ENCODE measurements at places on chromosomes 16 and 17. TPM values are rescaled to one million over a fixed set of nuclear protein-coding genes. Genes with fewer than 3 reads are reported as not detected.

GRCh38 chr17:71438631-71439146 is 682.1 kb upstream of the SOX9 start:
- H3K4me3 ChIP-seq, result no peak overlapping the region
- H3K4me1 ChIP-seq, result peaks cover 64% of the 10 kb centered on the region
- H3K27ac ChIP-seq, result peak overlapping the region; percentile 89
- no peaks in the 10 kb centered on the region for H3K36me3 ChIP-seq
- DNase-seq, result peak; percentile 97

- no peak for DNase-seq
- no peaks in the 10 kb centered on the region for H3K27me3 ChIP-seq
- no peak overlapping the region for H3K27ac ChIP-seq
Measured at GRCh38 chr16:84191466-84191865, 509 bp downstream of the ADAD2 start.

DNA sequence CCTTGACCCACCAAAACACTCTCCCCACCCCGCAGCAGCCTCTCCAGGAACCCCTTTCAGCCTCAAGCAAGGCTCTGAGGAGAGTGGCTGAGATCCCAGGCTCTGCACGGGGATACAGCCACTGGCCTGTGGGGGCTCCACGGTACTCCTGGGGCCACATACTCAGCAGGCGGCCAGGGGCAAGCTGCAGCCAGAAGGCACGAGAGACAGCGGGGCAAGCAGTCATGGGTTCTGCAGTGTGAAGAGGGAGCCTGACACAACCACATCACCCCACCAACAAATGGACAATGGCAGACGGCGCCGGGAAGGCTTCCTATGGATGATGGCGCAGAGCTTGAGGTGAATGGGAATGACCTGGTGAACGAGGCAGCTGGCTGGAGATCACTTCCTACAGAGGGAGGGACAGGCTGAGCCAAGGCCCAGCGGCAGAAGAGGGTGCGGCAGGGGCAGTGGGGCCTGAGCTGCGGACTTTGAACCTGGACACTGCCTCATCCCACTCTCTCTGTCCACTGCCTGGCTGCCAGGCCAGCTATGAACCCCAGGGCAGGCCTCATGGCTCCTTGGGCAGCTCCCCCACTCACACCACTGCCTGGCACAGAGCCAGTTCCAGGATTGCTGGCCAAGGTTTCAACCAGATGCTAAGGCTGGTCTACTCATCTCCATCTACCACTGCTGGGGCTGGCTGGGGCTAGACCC is 10.8 kb upstream of the BCAR1 start:
- no peaks in the 10 kb centered on the region for H3K27me3 ChIP-seq
- no peak overlapping the region for H3K4me3 ChIP-seq
- DNase-seq, result no peak
- no peak overlapping the region for H3K27ac ChIP-seq

- no peaks in the 10 kb centered on the region for H3K4me1 ChIP-seq
- no peak for DNase-seq
- H3K36me3 ChIP-seq, result no peaks in the 10 kb centered on the region
- H3K4me3 ChIP-seq, result no peak overlapping the region
- no peaks in the 10 kb centered on the region for H3K27me3 ChIP-seq
Measured at GRCh38 chr16:12818326-12818725, 14.6 kb upstream of the CPPED1 start.

Gene C16orf78
- total RNA-seq, result not detected

DNA sequence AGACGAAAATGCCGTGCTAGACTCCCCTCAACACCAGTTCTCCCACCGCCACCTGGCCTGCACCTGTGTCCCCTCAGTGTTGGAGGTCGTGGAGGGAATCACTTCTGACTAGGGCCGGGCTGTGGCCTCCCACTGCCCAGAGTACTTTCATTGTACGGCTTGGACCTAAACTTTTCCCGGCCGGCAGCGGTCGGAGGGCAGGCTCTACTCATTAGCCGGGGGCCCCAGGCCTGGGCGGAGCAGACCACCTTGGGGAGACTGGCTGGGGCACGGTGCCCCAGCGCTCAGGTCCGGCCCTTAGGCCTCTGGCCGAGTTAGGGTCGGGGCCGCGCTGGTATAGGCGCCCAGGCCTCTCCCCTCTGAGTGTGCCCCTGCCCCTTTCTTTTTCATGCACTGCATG is 639 bp downstream of the CLDN6 start:
- H3K4me1 ChIP-seq, result peaks cover 16% of the 10 kb centered on the region
- no peak overlapping the region for H3K27ac ChIP-seq
- no peak for DNase-seq

Gene MCRIP1
- 90.9 TPM for total RNA-seq

Gene KRT9
- not detected for total RNA-seq

GRCh38 chr17:66481271-66481670 is 178.9 kb downstream of the PRKCA start:
- no peak overlapping the region for H3K4me3 ChIP-seq
- H3K27me3 ChIP-seq, result no peaks in the 10 kb centered on the region
- H3K4me1 ChIP-seq, result no peaks in the 10 kb centered on the region
- no peaks in the 10 kb centered on the region for H3K36me3 ChIP-seq

Gene SLC9A5
- 1.1 TPM for total RNA-seq

- peaks cover 27% of the 10 kb centered on the region for H3K4me1 ChIP-seq
- no peak overlapping the region for H3K27ac ChIP-seq
- H3K36me3 ChIP-seq, result no peaks in the 10 kb centered on the region
- H3K27me3 ChIP-seq, result no peaks in the 10 kb centered on the region
Measured at GRCh38 chr16:25006504-25007056, 8.6 kb downstream of the ARHGAP17 start.

DNA sequence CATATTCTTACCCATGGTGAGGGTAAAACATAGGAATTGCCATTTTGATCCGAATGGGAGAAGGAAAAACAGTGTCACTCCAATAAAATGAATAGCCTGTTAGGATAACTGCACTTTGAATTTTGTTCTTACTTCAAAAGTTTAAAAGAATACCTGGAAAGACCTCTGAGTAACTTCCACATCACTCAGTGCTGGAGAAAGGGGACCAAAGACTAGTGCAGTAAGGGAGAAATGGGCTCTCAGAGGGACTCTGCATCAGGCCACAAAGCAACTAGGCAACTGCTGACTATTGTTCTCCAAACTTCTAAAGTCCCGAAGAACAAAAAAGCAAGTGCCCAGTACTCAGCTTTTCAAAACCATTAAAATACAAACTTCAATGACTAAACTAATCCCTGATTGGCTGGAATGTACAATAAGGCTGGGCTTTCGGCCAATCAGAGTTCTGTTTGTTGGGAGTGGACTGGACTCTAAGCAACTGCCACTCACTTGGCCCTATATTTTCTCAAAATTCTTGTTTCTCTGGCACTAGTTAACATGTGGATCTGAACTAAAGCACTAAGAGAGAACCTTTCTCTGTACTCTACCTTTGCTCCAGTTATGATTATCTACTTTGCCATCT is 6.2 kb downstream of the DNAJC7 start:
- peaks cover 11% of the 10 kb centered on the region for H3K4me1 ChIP-seq
- H3K36me3 ChIP-seq, result no peaks in the 10 kb centered on the region
- no peak overlapping the region for H3K27ac ChIP-seq
- peak; percentile 23 for DNase-seq
- no peak overlapping the region for H3K4me3 ChIP-seq

Gene CCDC154
- not detected for total RNA-seq

GRCh38 chr16:57756424-57757325 is 21.1 kb downstream of the KATNB1 start:
- H3K36me3 ChIP-seq, result no peaks in the 10 kb centered on the region
- no peak overlapping the region for H3K27ac ChIP-seq
- no peaks in the 10 kb centered on the region for H3K27me3 ChIP-seq
- no peak overlapping the region for H3K4me3 ChIP-seq
- no peak for DNase-seq

DNA sequence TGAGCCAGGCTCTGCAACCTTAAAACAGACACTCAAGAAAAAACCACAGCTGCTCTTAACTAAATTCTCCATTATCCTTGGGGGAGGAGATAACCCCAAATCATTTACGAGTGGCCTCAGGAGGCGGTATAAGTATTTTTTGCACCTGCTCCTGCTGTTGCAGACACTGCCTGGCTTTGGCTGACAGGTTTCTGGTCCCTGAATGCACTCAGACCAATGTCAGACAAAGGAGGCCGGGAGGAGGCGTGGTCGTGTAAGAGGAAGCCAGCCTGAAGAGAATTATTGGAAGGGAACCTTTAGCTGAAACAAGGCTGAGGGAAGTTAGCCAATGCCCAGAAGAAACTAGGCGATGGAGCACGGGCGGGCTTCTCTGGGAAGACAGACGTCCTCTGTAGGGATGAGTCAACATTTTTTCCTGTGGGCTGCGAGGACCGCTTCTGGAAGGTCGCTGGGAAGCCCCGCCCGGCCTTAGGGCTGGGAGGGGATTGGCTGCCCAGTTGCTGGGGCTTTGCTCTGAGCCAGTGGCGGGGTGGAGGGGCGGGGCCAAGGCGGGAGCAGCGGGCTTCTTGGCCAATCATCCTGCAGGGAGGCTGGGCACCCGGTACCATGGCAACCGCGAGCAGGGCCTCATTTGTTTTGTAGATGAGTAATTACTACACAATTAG is 82.3 kb downstream of the CCDC182 start:
- DNase-seq, result peak; percentile 100
- H3K4me1 ChIP-seq, result peaks cover 20% of the 10 kb centered on the region
- H3K27me3 ChIP-seq, result no peaks in the 10 kb centered on the region
- H3K36me3 ChIP-seq, result no peaks in the 10 kb centered on the region
- H3K27ac ChIP-seq, result peak overlapping the region; percentile 83

Gene MYH2
- not detected for total RNA-seq

DNA sequence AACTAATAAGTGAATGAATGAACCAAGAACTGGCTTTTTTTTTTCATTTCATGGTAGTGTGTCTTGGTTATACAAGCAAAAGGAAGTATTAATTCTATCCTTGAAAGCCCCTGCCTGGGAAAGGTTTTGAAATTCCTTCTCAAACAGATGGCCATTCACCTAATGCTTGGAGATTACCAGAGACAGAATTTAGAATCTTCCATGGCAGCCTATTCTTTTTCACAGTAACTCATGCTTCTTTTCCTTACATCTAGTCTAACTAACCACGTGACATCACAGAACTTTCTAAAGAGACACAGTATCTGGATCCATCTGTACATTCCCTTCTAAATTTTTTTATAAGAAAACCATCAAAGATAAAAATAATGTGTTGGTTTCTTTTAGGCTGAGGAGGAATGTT is 151.6 kb downstream of the FTO start:
- H3K27me3 ChIP-seq, result no peaks in the 10 kb centered on the region
- H3K36me3 ChIP-seq, result no peaks in the 10 kb centered on the region
- H3K4me1 ChIP-seq, result no peaks in the 10 kb centered on the region

DNA sequence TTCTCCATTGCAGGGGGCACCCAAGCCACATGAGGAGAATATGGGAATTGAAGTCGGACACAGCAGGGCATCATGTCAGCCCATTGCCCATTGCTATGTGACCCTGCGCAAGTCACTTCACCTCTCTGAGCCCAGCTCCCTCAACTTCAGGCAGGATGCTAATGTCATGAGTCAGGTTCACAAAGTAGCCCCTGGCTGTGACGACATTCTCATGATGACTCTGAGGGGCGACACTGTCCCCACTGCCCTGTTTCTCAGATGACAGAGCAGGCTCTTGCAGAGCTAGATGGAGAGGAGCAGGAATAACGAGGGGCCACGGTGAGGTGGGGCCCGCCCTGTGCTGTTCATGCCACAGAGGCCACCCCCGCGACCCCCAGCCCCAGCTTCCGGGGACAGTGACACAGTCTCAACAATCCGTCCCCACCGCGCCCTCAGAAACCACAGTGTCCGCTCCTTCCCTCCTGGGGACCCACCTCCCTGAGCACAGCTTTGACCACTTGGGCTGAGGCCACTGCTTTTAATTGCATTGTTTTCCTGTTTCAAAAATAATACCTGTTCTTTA is 13.2 kb upstream of the ZNF469 start:
- H3K27me3 ChIP-seq, result no peaks in the 10 kb centered on the region
- H3K27ac ChIP-seq, result no peak overlapping the region
- H3K4me1 ChIP-seq, result no peaks in the 10 kb centered on the region
- DNase-seq, result no peak
- H3K36me3 ChIP-seq, result no peaks in the 10 kb centered on the region
- no peak overlapping the region for H3K4me3 ChIP-seq

Gene NDRG4
- total RNA-seq, result 26.6 TPM

Gene SMIM36
- not detected for total RNA-seq

- peaks cover 45% of the 10 kb centered on the region for H3K4me1 ChIP-seq
- peak overlapping the region; percentile 62 for H3K4me3 ChIP-seq
- H3K27ac ChIP-seq, result peak overlapping the region; percentile 100
- no peaks in the 10 kb centered on the region for H3K36me3 ChIP-seq
- H3K27me3 ChIP-seq, result no peaks in the 10 kb centered on the region
- DNase-seq, result peak; percentile 93
Measured at GRCh38 chr17:40903129-40903847, 18.2 kb upstream of the KRT20 start.

DNA sequence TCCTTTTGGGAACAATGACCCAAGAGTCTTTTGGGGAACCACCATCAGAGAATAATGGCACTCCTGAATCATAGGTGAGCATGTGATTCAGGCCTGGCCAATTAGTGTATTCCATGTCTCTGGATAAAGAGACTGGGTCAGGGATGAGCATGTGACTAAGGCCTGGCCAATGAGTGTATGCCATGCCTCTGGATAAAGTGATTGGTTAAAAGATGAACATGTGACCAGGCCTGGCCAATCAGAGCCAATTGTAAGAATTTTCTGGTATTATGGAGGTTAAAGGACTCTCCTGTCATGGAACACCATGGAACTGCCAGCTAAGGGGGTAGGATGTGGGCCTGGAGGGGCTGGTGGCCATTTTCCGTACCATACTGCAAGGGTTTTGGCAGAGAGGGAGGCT is 194.3 kb downstream of the C16orf78 start:
- H3K4me1 ChIP-seq, result no peaks in the 10 kb centered on the region
- H3K27ac ChIP-seq, result no peak overlapping the region
- H3K4me3 ChIP-seq, result no peak overlapping the region
- no peak for DNase-seq
- H3K27me3 ChIP-seq, result no peaks in the 10 kb centered on the region

- H3K4me3 ChIP-seq, result no peak overlapping the region
- H3K27me3 ChIP-seq, result 0 out of 2 replicates have a peak, but pooled peaks cover 4% of the 10 kb centered on the region
- no peaks in the 10 kb centered on the region for H3K4me1 ChIP-seq
- no peak overlapping the region for H3K27ac ChIP-seq
- H3K36me3 ChIP-seq, result no peaks in the 10 kb centered on the region
Measured at GRCh38 chr16:75798714-75799113, 72.4 kb upstream of the CPHXL start.

DNA sequence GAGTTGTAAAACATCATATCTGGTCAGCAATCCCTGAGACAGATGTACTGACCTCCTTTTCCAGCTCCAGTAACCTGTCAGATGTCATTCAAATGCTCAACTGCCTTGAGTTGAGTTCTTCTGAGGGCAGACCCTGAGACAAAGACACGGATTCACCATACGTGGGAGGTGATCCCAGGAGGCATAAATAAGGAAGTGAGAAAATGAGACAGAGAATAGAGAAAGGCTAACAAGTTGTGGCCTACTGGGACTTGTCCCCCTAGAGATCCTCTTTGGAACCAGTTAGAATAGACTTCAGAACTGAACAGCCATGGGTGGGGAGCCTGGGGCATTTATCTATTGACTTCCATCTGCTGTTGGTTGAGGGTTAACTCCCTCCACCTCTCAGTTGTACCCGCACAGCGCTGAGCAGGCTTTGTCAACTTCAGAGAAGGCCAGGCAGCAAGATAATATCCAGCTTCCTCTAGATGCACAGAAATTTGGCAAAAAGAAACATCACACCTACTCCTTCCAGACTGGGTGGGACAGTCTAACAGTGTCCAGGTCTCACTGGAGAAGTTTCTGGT is 123.0 kb upstream of the DYNLRB2 start:
- no peak overlapping the region for H3K4me3 ChIP-seq
- H3K4me1 ChIP-seq, result no peaks in the 10 kb centered on the region
- no peak overlapping the region for H3K27ac ChIP-seq
- DNase-seq, result no peak

Gene KCNJ12
- 10.0 TPM for total RNA-seq

Measured in PC-3 (cell line).